Posterior vena cava (tissue), 2 donors: ENCODE measurements at places on chromosomes 13 and 19. TPM values are rescaled to one million over a fixed set of nuclear protein-coding genes. Genes with fewer than 3 reads are reported as not detected.

Gene WDR87
- total RNA-seq = not detected

Gene PTGIR
- 29.8 TPM for total RNA-seq

Gene GDF15
- 3.1 TPM for total RNA-seq

Gene SLITRK5
- 0.19 TPM for total RNA-seq

Gene GTF3A
- total RNA-seq = 99.9 TPM

Gene ZNF333
- 17.5 TPM for total RNA-seq

Gene FOXA3
- total RNA-seq = not detected

Gene TMEM272
- total RNA-seq = 0.14 TPM

Gene SBK2
- not detected for total RNA-seq

Gene STOML3
- total RNA-seq = not detected

Gene DHDH
- total RNA-seq = not detected
